ENCODE measurements at places on chromosomes 3 and 15. TPM values are rescaled to one million over a fixed set of nuclear protein-coding genes. Genes with fewer than 3 reads are reported as not detected.

The GOLGA8Q gene
- not detected for total RNA-seq

The DAZL gene
- not detected for total RNA-seq

GRCh38 chr3:56838448-56838847, 36.7 kb upstream of the ARHGEF3 start:
- no peak for DNase-seq

DNA sequence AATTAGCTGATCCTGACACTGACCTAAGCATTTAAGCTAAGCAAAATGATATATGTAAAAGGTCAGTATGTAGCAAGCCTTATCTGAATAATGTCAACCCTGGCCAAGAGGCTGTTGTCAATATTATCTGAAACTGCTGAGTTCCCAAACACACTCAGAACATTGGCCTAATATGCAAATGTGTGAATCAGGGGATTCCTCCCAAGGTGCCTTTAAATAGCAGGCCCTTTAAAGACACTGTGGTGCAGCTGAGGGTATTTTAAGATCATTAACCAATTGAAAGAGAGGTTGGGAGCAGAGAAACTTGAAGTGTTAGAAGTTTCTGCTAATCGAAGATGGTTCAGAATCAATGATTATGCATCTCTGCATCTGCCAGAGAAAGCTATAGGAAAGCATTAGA, 207.0 kb downstream of the NTRK3 start:
- no peak for DNase-seq

- DNase-seq = no peak
These were observed 141.3 kb upstream of the DPPA4 start for GRCh38 chr3:109478614-109479013.

GRCh38 chr15:55993111-55993803, at the start of gene NEDD4:
Gene NEDD4, minus strand, starts transcription at chr15:55993612. Its CDS starts 57 bp downstream, at chr15:55993555.
- DNase-seq = peak; percentile 79

DNA sequence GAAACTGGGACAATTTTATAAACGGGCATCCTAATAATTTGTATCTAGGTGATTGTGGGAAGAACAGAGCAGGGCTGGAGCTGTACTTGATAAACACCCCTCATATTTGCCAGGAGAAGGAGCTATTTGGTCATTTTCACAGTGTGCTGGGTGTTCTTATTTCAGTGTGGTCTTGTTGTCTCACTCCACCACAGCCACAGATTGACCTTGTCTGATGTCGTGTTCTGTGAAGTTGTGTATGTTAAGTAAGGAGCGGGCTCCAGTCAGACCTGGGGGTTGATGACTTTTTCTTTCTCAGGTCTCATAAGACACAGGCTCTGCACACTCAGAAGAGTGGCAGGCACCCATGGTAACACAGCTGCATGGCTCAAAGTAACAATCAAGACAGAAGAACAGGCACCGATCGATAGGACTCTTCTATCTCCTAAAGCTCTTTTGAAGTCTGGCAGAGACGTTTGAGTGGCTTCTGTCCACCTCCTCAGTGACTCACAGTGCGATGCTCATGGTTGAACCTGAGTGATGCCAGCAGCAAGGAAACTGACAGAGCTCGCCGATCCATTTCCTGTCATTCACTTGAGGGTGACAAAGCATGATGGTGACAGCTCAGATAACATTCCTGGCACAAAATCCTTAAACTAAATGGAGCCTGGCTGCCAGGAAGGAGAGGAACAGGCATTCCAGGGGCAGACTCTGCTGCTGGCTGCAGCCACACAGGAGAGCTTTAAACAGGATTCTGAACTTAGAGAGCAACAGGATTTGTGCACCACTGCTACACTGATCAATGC, 20.8 kb downstream of the DPH3 start:
- no peak for DNase-seq

DNA sequence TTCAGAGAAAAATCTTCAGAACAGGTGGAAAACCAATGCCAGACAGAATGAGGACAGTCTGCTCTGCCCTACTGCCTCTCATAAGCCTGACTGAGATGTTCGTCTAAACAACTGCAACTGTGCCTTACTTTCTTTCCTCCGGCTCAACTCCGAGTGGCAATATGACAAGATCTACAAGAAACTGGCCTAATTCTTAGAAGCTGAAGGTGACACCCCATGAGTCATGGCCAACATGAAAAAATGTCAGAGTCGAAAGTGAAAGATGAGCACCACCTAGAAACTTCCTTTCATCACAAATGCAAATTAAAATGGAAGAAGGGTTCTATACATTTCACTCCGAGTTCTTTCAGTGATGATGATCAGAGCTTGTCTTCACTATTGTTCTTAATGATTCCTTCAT, 12.9 kb downstream of the PCYT1A start:
- DNase-seq = no peak

The ITIH3 gene
- total RNA-seq = not detected

The PTPRG gene
- total RNA-seq = 96.0 TPM

The CCDC39 gene
- total RNA-seq = not detected

DNA sequence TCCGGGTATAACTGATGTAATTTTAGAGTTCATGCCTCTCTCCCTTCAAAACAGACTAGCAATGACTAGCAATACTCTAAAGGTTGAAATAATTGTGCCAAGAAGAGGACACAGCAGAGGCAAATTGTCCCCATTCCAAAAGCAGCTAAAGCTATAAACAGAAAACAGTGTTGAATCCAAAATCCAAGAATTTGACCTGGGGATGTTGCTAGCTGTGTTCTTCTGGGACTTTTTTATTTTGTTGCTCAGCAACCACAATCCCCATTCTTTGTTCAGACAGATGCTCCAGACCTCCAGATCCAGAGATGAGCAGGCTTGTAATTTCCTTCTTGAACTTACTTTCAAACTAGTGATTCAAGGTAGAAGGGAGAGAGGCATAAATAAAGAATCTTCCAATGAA, 191.5 kb downstream of the FOXB1 start:
- DNase-seq = no peak

The CCDC80 gene
- total RNA-seq = 158 TPM

The KCNAB1 gene
- not detected for total RNA-seq

DNA sequence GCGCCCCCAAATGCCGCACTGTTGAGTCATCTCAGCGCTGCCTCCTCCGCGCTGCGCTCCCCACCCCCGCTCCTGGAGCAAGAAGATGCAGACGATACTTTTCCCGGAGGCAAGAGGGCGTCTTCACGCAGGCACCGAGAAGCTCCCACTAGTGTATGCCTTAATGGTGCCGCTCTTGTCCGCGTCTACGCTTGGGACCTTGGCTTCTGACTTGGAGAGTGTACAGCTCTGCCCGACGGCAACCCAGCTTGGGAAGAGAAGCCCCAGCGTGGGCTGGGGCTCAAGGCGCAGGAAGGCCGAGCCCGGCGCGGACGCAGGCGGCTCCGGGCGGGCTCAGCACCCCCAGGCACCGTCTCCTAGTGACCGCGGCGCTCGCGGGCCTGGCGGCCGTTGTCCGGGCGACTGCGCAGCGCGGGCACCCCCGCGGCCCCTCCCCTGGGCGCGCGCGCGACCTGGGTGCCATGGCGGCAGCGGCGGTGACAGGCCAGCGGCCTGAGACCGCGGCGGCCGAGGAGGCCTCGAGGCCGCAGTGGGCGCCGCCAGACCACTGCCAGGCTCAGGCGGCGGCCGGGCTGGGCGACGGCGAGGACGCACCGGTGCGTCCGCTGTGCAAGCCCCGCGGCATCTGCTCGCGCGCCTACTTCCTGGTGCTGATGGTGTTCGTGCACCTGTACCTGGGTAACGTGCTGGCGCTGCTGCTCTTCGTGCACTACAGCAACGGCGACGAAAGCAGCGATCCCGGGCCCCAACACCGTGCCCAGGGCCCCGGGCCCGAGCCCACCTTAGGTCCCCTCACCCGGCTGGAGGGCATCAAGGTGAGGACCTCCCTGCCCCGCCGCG, at the start of gene P4HTM:
Gene P4HTM, plus strand, starts transcription at position 446 of the 840 bp plus-strand sequence. Its CDS starts 16 bp downstream, at position 462.
- peak; percentile 77 for DNase-seq

The GPD1L gene
- 35.6 TPM for total RNA-seq

GRCh38 chr3:72134989-72135451, 350.1 kb upstream of the PROK2 start:
- DNase-seq = no peak

DNA sequence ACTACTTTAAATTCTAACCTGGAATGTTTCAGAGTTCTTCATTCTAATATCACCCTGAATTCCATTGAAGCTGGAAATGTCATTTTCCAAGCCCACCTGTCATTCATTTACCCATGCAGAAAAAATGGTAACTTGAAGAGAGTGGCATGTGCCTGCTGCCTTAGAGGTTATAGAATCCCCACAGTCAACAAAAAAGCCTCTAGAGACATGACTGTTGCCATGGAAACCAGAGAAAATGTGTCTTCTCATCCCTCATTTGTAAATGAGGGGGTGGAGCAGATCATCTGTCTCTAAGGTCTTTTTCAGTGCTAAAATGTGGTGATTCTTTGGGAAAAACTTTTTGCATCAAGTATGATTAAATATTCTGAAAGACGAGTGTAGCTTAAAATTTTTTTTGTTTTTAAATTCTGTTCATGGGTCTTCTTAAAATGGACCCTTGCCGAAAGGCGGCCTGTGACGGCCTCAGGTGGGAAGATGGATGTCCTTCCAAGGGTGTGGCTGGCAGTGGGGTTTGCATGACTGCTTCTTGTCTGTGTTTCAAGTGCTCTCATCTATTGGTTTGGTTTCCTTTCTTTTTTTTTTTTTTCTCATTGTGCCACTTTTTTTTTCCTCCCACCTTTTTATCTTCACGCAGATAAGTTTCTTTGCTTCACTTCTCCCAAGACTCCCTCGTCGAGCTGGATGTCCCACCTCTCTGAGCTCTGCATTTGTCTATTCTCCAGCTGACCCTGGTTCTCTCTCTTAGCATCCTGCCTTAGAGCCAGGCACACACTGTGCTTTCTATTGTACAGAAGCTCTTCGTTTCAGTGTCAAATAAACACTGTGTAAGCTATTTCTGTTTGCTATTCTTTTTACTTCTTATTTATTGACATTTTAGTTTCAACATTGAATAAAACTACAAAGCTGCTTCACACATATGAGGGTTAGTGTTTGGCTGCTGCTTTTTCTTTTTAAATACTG, 23.0 kb downstream of the TPM1 start:
- DNase-seq = no peak

The ADPRH gene
- total RNA-seq = 1.8 TPM

The KIF23 gene
- 26.3 TPM for total RNA-seq

DNA sequence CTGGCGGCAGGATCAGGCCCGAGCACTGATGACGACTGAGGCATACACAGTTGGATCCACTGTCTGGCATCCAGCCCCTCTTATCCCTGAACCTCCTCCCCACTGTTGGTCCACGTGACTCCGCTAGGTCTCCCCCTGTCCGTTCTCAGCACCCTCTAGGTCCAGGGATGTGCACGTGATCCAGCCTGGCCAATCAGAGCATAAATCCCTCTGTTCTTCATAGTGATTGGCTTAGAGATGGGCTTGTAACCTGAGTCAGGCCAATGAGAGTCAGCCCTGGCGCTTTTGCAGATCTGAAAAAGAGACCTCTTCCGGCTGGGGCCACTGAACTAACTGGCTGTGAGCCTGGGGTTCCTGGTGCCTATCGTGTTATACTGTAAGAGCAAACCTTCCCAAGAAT, 20.5 kb upstream of the IQSEC1 start:
- no peak for DNase-seq

DNA sequence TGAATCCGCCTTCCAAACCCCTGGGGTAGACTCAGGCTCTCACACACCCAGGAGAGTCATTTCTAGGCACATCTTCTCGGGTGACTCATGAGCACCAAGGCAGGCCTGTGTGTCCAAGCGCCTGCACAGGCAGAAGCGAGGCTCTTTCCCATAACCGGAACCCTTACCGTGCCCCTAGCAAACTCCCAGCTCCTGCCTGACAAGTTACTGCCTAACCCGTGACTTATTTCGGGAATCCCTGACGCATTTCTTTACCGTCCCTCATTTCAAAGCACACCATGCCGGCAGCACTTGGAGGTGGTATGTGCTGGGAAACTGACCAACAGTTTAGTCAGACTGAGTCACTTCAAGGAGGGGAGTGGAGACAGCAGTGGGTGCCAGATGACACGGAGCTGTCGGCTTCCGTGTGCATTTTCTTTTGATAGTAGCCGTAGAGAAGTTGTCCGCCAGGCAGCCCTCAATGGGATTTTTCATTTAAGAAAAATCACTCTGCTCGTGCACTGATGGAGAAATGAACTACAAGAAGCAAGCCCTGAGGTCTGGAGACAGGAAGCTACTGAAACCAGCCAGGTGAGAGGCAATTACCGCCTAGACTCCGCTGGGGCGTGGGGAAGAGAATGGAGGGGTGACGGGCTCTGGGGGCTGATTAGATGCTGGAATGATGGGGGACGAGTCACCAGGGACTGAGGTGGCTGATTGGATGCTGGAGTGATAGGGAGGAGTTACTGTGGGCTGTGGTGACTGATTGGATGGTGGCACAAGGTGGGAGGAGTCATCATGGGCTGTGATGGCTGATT, 17.3 kb upstream of the HRH1 start:
- no peak for DNase-seq

GRCh38 chr15:45904019-45904418, 269.2 kb downstream of the SQOR start:
- DNase-seq = no peak

The GOLGA6B gene
- not detected for total RNA-seq

- no peak for DNase-seq
These were observed 5.7 kb upstream of the CD276 start for GRCh38 chr15:73678498-73678897.

The CCDC54 gene
- not detected for total RNA-seq

DNA sequence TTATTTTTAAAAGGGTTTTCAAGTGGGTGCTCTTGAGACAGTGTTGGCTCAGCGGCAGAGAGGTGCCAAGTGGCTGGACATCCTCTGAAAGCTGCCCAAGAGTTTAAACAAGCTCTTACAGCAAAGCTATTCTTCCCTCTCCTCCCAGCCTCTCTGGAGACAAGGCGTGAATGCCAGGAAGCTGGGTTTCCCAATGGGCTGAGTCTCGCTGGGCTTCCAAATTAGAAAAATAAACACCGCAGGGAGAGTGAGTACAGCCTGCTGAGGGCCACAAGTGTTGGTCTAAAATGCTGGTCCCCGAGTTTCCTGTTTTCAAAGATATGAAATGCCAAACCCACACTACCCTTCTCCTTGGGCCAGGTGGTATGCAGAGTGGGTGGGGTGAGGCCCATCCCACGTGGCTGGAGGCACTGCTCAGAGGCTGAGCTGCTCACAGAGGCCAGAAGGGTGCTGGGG, 36.4 kb downstream of the ZDHHC3 start:
- no peak for DNase-seq

DNA sequence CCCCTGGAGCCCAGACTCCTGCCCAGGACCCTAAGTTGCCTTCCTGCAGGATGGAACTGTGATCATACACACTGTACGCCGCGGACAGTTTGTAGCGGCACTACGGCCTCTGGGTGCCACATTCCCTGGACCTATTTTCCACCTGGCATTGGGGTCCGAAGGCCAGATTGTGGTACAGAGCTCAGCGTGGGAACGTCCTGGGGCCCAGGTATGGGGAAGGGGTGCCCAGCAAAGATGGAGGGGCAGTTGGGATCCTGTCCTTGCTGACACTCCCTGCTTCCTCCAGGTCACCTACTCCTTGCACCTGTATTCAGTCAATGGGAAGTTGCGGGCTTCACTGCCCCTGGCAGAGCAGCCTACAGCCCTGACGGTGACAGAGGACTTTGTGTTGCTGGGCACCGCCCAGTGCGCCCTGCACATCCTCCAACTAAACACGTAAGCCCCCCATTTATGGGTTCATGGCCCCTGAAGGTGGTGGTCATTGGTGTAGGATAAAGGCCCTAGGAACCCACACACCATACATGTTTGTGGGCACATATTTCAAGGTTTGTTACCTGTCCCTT, 28.8 kb downstream of the NBEAL2 start:
- DNase-seq = no peak

- DNase-seq = no peak
These were observed 60.5 kb upstream of the ULK4 start for GRCh38 chr3:42022355-42022754.

The RASGRF1 gene
- not detected for total RNA-seq

GRCh38 chr3:108096532-108097321, 5.9 kb upstream of the CD47 start:
- DNase-seq = peak; percentile 49

- no peak for DNase-seq
These were observed 111.9 kb upstream of the AGTR1 start for GRCh38 chr3:148585671-148586379.

The CHRD gene
- total RNA-seq = 9.9 TPM
